ENCODE measurements at places on chromosomes 5 and 9. TPM values are rescaled to one million over a fixed set of nuclear protein-coding genes. Genes with fewer than 3 reads are reported as not detected.
A peak's percentile ranks its signal among the peaks of the same experiment; 100 is the strongest.

- no peak overlapping the region for H3K4me3 ChIP-seq
- H3K36me3 ChIP-seq: peaks cover 4% of the 10 kb centered on the region
- no peak overlapping the region for H3K27ac ChIP-seq
- H3K27me3 ChIP-seq: no peaks in the 10 kb centered on the region
- H3K4me1 ChIP-seq: peaks cover 5% of the 10 kb centered on the region
These were observed 7.0 kb downstream of the MAMDC4 start for GRCh38 chr9:136858844-136859757.

- no peak for DNase-seq
- no peak overlapping the region for H3K4me3 ChIP-seq
- H3K36me3 ChIP-seq: no peaks in the 10 kb centered on the region
- no peak overlapping the region for H3K27ac ChIP-seq
- no peaks in the 10 kb centered on the region for H3K4me1 ChIP-seq
- no peaks in the 10 kb centered on the region for H3K27me3 ChIP-seq
These were observed 173.1 kb upstream of the SLC12A2 start for GRCh38 chr5:127910307-127910956.

GRCh38 chr9:114504341-114505186 is 709 bp downstream of the WHRN start:
- peak overlapping the region; percentile 73 for H3K4me3 ChIP-seq
- H3K36me3 ChIP-seq: no peaks in the 10 kb centered on the region
- peak; percentile 22 for DNase-seq
- no peak overlapping the region for H3K27ac ChIP-seq

Gene WNT8A
- not detected for total RNA-seq

Gene GABRA1
- total RNA-seq: not detected

Gene EDIL3
- not detected for total RNA-seq

Gene F2RL2
- not detected for total RNA-seq

Gene NR6A1
- total RNA-seq: 1.8 TPM

All from activated naive CD4-positive, alpha-beta T cell treated with anti-CD3 and anti-CD28 coated beads for 36 hours (primary cell).